Right lobe of liver (tissue), 6 donors: ENCODE measurements at places on chromosomes 1 and 21. TPM values are rescaled to one million over a fixed set of nuclear protein-coding genes. Genes with fewer than 3 reads are reported as not detected.

DNA sequence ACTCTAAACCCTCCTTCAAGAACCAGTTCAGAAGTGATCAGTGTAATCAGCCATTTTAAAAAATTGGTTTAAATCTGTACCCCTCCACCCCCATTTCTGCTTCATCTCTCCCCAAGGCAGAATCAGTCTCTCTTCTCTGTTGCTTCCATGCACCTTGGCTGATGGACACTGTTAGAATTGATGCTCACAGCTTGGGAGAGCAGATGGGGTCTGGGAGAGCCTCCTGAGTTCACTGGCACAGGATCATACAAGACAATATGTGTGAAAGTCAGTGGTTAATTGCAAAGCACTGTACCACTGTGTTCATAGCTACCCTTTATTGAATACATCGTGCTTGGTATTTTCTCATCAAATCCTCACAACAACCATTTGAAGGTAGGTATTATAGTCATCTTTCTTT, 140.9 kb downstream of the ROR1 start:
- no peaks in the 10 kb centered on the region for H3K36me3 ChIP-seq
- H3K27ac ChIP-seq: no peak overlapping the region
- no peaks in the 10 kb centered on the region for H3K27me3 ChIP-seq
- no peak for DNase-seq
- H3K4me3 ChIP-seq: no peak overlapping the region
- H3K4me1 ChIP-seq: no peaks in the 10 kb centered on the region

DNA sequence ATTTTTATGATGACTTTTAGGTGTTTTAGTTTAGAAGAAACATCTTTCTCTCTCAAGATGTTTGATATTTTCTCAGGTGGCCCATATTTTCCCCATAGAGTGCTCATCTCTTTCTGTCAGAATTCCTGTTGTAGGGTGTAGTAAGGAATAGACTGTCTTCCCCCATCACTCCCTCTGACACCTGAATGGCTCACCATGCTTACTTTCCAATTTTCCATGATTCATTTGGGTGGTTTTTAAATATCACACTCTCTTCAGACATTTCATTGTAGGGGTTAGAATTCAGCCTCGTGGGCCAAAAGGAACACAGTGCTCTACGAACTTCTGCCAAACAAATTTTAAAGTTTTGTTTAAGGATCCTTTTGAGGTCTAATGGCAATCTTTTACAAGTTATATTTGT, 24.0 kb downstream of the GIPC2 start:
- H3K27ac ChIP-seq: peak overlapping the region; percentile 55
- H3K4me1 ChIP-seq: no peaks in the 10 kb centered on the region
- H3K27me3 ChIP-seq: no peaks in the 10 kb centered on the region
- no peaks in the 10 kb centered on the region for H3K36me3 ChIP-seq
- no peak overlapping the region for H3K4me3 ChIP-seq

DNA sequence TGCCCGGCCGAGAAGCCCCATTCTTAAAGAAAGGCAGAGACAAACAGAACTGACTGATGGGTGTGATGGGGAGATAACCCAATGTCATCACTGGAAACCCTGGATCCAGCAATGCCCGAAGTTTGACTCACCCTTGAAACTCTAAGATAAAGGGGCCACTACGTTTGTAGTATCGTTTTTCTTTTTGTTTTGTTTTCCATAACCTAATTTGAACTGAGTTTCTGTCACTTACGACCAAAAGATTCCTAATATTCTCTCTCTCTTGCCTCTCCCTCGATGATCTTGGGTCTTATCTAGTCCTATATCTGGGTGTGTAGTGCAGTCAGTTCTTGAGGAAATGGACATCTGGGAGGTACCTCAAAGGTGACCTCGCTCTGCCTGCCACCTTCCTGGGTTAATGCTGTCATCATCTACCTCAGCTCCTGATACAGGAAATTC, 57.8 kb upstream of the ID3 start:
- H3K36me3 ChIP-seq: no peaks in the 10 kb centered on the region
- no peak overlapping the region for H3K4me3 ChIP-seq
- H3K4me1 ChIP-seq: no peaks in the 10 kb centered on the region
- no peak for DNase-seq

DNA sequence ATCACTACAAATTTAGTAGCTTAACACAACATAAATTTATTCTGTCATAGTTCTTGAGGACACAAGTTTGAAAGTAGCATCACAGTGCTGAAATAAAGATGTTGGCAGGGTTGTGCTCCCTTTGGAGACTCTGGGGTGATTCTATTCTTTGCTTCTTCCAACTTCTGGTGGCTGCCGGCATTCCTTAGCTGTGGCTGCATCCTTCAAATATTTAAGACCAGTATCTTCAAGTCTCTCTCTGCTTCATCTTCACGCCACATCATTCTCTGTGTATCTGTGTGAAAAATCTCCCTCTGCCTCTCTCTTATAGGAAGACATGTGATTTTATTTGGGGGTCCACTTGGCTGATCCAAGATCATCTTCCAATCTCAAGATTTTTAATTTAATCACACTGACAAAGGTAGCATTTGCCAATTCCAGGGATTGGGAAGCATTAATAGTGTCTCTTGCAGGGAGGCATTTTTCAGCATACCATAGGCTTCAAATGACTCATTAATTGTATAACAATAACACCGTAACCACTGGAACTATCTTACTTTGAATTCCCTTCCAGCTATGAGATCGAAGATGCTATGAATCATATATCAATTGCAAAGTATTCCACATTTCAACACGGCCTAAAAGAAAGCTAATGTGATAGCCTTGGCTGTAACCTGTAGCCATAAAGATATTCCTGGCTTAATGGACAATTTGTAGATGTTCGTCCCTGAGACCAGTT, 74.6 kb downstream of the DPT start:
- no peak overlapping the region for H3K4me3 ChIP-seq
- no peaks in the 10 kb centered on the region for H3K36me3 ChIP-seq
- H3K27me3 ChIP-seq: no peaks in the 10 kb centered on the region
- no peaks in the 10 kb centered on the region for H3K4me1 ChIP-seq

MED8 gene
- total RNA-seq: 21.7 TPM

DNA sequence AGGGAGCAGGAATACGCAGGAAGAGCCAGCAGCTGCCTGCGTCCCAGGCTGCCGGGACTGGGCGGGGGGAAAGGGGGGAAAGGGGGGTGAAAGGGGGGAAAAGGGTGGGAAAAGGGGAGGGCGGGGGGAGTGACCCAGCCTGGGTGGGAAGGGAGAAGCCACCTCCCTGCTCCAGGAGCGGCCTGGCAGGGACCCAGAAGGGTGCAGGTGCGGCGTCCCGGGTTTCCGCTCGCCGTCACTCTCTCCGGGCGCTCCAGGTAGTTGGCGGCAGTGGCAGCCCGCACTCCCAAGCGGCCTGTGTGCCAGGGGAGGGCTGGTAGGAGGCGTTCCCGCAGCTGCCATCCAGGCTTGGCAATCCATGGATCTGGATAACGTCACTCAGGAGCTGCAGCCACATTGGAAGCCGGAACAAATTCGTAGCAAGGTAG, 141.0 kb upstream of the NGF start:
- no peak overlapping the region for H3K27ac ChIP-seq
- H3K27me3 ChIP-seq: no peaks in the 10 kb centered on the region
- H3K4me1 ChIP-seq: no peaks in the 10 kb centered on the region
- no peaks in the 10 kb centered on the region for H3K36me3 ChIP-seq
- DNase-seq: no peak

GRCh38 chr1:235929216-235929615, 62.5 kb upstream of the LYST start:
- H3K36me3 ChIP-seq: no peaks in the 10 kb centered on the region
- H3K27me3 ChIP-seq: no peaks in the 10 kb centered on the region
- peak; percentile 23 for DNase-seq
- H3K27ac ChIP-seq: no peak overlapping the region

DNA sequence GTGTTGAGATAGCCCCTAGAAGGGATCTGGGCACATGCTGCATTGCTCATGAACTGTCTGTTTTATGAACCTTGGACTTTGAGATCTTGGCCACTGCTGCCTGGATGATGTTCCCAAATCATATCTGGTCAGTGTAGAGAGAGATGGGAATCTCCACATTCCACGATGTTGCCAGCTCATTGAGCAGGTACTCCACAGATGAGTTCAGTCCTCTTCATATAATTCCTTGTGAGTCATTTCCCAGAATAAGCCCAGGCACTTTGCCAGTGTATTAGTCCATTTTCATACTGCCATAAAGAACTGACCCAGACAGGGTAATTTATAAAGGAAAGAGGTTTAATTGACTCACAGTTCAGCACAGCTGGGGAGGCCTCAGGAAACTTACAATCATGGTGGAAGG, 254.0 kb upstream of the RUNX1 start:
- no peaks in the 10 kb centered on the region for H3K36me3 ChIP-seq
- DNase-seq: no peak
- no peak overlapping the region for H3K27ac ChIP-seq
- no peaks in the 10 kb centered on the region for H3K4me1 ChIP-seq
- H3K4me3 ChIP-seq: no peak overlapping the region
- H3K27me3 ChIP-seq: no peaks in the 10 kb centered on the region

DNA sequence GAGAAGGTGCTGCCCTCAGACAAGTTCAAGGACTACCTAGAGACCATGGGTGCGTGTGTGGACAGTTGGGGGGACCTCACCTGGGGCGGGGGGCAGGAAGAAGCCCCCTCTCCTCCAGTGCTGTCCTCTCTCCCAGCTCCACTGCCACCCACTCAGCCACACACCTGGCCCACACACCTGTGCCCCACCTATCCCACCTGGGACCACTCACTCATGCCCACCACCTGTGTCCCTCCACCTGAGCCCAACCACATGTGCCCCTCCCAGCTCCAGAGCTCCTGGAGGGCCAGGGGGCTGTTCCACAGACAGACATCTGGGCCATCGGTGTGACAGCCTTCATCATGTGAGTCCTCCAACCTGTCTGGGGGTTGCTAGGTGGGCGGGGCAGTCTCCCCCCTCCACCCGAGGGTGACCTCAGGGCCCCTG, 29.0 kb downstream of the TRIM11 start:
- H3K4me1 ChIP-seq: no peaks in the 10 kb centered on the region
- DNase-seq: no peak
- no peak overlapping the region for H3K4me3 ChIP-seq

- H3K4me3 ChIP-seq: no peak overlapping the region
- H3K27me3 ChIP-seq: no peaks in the 10 kb centered on the region
- DNase-seq: no peak
- no peaks in the 10 kb centered on the region for H3K36me3 ChIP-seq
- H3K27ac ChIP-seq: no peak overlapping the region
Measured at GRCh38 chr1:85090225-85090624, 41.9 kb upstream of the MCOLN3 start.
